Daoy (cell line): ENCODE measurements at places on chromosomes 16 and 17.

DNA sequence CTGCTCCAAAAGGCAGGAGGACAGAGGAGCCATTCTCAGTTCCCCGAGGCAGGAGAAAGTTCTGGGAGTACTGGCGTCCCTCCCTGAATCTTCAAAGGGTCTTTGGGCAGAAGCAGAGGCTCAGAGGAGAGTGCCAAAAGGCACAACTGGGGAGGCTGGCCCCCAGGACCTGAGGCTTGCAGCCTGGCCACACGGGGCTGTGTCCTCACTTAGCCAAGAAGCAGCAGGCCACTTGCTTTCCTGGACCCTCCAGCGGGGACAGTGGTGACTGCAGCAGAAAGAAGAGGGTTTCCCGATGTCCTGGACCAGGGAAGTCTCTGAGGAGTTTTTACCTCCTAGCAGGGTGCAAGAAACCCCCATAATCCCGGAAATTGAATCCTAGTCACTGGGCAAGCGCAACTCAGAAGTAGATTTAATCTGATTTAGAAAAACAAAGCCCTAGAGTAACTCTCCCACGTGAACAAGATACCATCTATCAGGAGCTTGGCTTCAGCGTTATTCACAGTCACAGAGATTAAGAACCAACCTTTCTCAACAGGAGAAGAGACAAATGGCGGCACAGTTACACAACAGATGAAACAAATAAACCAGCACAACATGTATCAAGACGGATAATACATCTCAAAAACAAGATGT is 25.5 kb upstream of the BCO1 start:
- DNase-seq, result no peak

DNA sequence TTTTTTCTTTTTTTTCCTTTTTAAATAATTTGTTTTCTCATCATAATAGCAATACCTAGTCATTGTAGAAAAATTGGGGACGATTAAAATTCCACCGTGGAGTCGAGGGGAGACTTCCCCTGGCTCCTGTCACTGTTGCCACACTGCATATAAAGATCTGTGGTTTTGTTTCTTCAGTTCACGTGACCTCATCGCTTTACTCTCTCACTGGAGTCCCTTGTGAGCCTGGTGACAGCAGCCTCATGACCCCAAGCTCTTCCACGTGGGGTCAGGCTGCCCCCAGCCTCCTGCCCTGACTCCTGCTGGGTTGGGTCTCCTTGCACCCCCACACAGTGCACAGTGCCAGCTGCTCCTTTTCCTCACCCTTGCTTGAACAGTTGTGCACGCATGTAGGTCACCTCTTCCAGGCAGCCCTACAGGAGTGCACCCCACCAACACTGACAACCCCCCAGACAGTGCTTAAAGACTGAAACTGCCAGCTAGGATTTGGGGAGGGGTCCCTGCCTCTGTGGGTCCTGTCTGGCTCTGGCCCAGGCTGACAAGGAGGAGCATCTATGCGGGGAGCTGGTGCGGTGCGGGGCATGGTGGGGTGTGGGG is 7.3 kb upstream of the METRNL start:
- DNase-seq, result no peak

GRCh38 chr17:71494062-71494855 is 626.6 kb upstream of the SOX9 start:
- DNase-seq, result no peak

DNA sequence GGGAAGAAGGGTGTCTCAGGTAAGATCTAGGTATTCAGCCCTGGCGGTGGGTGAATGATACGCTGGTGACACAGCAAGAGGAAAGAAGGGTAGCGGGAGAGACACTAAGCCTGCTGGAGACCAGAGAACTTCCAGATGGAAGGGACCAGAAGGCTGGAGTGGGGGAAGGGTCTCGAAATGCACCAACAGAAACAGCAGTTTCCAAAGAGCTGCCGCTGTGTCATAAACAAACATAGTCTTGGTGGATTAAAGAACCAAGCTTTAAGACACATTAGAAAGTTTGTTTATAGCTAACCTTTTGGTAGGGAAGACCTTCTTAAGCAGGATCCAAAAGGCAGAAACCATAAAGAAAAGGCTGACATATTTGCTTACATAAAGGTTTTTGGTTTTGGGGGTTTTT is 20.9 kb downstream of the TRPV3 start:
- DNase-seq, result no peak

- DNase-seq, result no peak
Measured at GRCh38 chr17:9232591-9233270, 211.4 kb downstream of the NTN1 start.

DNA sequence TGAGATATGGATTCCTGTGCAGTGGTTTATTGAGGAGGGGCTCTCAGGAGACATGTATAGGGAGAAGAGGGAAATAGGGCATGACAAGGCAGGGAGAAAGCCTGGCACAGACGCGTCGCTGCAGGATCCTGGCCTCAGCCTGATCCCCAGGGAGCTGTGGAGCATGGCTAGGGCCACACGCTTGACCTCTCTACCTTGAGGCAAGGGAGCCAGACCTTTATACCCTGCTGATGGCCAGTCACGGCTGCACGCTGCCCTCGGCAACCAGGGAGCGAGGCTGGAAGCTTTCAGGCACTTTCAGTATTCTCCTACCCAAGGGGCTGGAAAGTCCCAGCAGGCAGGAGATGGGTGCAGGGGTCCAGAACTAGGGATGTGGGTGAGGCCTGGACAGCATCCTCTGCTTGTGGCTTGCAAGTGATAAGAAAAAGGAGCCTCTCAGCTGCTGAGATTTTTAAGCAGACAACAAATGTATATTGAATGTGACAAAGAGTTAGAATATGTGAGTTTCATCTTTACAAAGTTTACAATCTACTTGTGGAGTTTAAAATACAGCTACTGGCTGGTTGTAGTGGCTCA is 10.0 kb upstream of the KLHL36 start:
- no peak for DNase-seq

DNA sequence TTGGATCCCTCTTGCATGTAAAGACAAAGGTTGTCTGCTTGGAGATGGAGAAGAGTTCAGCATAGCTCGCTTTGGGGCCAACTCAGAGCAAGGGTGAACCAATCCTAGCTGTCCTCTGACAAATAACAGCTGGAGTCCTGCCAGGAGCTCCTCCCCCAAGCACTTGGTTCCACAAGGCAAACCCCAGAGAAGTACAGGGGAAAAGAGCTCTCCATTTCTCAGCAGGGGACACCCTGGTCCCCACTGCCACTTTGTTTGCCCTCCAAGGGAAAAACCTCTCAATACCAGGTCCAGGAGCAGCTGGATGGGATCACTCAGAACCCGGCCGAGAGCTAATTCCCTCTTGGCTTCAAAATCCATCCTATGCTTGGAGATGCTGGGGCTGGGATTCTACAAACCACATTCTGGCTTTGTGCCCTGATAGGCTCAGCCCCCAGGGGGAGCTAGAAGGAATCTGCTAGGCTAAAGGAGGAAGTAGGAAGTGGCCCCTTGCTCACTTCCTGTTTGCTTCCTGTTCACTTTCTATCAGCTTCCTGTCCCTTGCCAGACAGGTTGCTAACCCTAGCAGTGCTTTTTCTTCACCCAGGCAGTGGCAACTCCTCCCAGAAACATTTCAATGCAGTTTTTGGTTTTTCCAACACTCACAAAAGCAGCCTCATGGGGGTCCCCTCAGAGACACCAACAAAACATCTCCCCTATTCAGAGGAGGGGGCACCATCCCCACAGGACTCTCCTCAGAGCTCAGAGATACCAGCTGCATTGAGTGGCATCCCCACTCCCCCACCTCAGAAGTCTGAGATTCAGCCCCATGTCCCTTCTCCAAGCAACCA is 30.7 kb downstream of the CDRT4 start:
- DNase-seq, result peak; percentile 45

GRCh38 chr17:43734376-43734775 is 24.2 kb downstream of the SOST start:
- peak; percentile 58 for DNase-seq

DNA sequence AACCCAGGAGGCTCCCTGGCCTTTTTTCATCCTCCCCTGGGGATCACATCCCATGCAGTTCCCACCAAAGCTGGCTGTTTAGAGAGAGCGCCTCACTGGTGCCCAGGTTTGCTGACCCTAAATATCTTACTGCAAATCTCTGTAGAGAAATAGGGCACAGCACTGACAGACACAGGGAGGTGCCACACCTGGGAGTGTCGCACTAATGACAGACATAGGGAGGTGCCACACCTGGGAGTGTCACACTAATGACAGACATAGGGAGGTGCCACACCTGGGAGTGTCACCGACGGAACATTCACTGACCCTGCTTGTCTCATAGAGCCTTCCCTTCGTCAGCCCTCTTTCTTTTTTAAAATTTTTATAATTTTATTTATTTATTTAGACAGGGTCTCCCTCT is 25.6 kb downstream of the UNK start:
- DNase-seq, result no peak

DNA sequence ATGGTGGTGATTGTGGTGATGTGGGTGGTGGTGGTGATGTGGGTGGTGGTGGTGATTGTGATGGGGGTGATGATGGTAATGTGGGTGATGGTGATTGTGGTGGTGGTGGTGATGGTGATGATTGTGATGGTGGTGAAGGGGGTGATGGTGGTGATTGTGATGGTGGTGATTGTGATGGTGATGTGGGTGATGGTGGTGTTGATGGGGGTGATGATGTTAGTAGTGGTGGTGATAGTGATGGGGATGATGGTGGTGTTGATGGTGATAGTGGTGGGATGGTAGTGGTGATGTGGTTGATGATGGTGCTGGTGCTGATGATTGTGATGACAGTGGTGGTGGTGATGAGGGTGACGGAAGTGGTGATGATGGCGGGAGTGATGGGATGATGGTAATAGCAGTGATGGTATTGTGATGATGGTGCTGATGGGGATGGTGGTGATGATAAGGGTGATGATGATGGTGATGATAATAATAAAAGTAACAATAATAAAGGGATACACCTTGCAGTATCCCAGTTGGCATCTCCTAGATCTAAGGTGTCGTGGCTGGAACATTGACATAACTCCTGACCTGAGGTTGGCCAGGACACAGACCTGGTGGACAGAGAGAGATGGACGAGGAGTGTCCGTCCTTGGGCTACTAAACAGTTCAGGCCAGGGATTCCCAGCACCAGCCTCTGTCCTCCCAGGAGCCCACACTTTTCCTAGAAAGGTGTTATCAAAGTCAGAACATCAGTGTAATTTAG is 344.5 kb downstream of the SEC14L1 start:
- no peak for DNase-seq

- DNase-seq, result peak; percentile 96
Measured at GRCh38 chr16:13957197-13958078, 37.5 kb downstream of the ERCC4 start.

DNA sequence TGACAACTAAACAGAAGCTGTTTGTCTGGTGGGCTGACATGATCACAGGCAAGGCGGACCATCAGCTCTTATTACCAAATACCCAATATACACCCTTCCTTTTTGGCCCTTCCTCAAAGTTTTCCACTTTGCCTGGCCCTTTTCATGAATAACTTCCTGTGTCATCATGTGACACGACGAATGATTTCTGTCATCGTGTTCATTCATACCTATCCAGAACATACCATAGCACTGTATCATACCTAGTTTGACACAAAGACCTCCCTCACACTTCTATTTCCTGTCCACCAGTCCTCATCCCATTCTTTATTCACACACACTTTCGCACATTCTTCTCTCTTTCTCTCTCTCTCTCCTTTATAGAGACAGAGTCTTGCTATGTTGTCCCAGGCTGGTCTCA is 131.8 kb downstream of the STX8 start:
- DNase-seq, result no peak

DNA sequence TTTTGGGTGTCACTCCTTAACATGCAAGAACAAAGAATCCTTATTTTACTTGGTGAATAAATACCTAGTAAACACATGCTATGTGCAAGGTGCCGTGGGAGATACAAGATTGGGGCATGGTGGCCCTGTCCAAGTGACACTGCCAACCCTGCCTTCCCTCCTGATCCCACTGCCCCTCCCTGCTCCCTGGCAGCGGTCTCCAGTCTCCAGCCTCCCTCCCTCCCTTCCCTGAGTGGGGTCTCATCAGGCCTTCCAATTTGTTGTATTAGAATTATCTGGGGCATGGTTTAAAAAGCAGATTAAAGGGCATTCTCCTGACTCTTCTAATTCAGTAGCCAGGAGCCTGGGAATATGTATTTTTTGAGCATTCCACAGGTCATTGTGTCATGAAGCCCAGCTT is 12.5 kb upstream of the TMED6 start:
- no peak for DNase-seq

DNA sequence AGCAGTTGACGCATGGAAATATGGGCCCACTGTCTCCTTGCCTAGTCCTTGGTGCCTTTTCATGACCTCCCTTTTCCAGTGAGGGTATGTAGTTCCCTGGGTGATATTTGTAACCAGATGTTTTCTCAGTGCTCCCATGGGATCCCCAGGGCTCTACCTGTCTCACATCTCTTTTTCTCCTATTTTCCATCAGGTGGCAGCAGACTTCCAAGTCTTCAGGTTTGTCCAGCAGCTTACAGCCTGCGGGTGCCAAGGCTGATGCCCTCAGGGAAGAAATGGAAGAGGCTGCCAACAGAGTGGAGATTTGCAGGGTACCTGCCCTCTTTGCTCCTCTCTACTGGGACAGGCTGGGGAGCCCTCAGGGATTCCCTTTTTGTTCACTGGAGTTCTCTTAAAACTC is 89.1 kb downstream of the ELAC2 start:
- DNase-seq, result peak; percentile 25

DNA sequence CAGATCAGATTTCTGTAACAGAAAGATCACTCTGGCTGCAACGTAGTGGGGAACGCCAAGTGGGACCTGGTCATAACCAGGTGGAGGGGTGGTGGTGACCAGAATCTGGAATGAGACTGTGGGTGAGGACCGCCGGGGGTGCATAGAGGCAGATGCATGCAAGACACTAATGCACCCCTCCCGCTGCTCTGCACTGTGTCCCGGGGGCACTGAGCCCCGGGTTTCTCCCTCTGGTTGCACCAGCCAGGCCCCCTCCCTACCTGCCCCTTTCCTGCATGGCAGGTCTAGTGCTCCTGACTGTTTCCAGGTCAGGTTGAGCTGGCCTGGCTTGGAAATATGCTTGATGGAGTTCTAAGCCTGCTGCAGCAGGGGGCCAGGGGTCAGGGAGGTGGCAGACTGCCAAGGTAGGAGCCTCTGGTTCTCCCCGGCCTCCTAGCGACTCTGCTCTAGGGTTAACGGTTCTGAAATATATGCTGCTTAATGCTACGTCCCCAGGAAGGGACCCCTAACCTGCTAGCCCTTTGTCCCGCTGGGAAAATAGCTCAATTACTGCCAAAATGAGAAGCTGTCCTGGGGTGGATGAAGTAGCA is 94.3 kb downstream of the SDK2 start:
- DNase-seq, result no peak

- no peak for DNase-seq
Measured at GRCh38 chr17:6543079-6544010, 13.0 kb downstream of the PITPNM3 start.
